Activated CD8-positive, alpha-beta memory T cell treated with anti-CD3 and anti-CD28 coated beads, Interleukin-2, amount 10 ng/mL, durations not matched to agents 7 days and 5 days (primary cell): ENCODE measurements at places on chromosomes 1 and 21.
A peak's percentile ranks its signal among the peaks of the same experiment; 100 is the strongest.

DNA sequence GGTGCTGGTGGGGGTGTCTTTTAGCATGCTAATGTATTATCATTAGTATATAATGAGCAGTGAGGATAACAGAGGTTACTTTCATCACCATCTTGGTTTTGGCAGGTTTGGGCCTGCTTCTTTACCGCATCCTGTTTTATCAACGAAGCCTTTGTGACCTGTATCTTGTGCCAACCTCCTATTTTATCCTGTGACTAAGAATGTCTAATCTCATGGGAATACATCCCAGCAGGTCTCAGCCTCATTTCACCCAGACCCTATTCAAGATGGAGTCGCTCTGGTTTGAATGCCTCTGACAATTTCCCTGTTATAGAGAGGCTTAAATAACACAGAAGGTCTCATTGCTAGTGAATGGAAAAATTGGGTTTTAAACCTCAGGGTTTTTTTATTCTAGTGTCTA is 300.8 kb upstream of the PROX1 start:
- DNase-seq = no peak

DNA sequence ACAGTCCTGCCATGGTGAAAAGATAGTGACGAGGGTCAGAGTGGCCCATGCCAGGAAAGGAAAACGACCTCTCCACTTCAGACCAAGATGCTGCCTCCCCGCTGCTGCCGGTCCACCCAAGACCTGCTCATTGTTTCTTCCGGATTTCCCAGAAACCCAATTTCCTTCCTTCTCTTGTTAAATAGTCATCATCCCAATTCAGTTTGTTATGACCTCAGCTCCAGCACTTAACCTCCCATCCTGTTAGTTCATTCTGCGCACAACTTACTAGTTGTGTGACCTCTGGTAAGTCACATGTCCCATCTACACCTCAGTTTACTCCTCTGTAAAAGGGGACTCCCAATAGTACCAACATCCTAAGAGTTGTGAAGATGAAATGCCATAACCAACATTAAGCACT is 29.9 kb upstream of the PPP1R15B start:
- DNase-seq = no peak

DNA sequence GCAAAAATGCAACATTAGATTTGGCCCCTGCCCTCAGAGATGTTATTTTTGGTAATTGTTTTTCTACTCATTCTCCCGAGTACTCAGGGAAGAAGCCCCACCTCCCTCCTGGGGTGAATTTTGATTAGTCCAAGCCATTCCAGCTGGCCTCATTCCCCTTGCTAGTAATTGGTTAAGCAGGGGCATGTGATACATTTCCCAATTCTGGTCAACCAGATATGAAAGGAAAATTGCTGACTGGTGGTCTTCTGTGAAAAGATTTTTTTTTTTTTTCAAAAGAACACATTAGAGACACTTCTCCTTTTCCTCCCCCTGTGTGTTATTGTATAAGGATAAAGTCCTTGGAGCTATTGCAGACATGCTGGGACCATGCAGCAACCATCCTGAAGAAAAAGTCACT is 71.1 kb upstream of the AKT3 start:
- no peak for DNase-seq

DNA sequence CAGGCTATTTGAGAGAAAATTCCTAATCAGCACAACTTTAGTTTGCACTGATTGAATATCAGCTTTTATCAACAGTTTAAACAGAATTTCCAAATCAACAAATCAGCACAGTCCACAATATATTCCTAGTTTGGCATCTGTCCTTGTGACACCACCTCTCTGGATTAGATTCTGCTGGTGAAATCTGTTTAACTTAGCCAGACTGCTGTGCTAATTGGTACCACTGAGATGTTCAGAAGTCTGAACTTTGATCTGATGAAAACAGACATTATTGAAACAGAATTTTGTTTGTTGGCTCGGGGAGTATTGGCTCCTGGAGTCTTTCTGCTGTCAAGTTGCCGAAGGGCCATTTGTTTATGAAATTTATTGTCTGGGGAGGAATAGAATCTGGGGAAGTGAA is 17.0 kb upstream of the NGF start:
- no peak for DNase-seq

DNA sequence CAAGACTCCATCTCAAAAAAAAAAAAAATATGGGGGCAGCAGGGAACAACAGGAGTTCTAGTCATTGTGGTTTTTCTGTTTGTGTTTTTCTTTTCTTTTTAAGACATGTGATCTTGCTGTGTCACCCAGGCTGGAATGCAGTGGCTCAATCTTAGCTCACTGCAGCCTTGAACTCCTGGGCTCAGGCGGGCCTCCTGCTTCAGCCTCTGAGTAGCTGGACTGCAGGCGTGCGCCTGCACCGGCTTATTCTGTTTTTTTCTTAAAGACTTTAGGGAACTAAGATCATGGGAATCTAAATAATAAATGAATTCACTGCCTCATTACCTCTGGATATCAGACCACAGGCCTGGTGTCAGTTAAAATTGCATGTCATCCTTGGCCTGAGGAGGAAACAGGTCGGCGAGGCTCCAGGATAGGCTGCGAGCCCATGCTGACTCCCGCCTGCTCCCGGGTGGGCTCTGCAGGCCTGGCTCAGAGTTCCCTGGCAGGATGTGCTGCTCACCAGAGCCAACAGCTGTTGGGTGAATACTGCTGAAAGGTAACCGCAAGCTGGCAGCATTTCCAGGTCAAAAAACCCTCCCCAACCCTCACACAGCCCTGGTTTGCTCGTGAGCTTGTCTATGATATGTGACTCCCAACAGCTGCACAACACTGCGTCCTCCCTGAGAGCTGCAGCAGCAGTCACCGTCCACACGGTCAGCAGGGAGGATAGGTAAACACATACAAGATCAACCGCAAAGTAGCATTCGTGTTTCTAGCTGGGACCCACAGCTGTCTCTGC is 58.1 kb downstream of the SCCPDH start:
- DNase-seq = no peak

DNA sequence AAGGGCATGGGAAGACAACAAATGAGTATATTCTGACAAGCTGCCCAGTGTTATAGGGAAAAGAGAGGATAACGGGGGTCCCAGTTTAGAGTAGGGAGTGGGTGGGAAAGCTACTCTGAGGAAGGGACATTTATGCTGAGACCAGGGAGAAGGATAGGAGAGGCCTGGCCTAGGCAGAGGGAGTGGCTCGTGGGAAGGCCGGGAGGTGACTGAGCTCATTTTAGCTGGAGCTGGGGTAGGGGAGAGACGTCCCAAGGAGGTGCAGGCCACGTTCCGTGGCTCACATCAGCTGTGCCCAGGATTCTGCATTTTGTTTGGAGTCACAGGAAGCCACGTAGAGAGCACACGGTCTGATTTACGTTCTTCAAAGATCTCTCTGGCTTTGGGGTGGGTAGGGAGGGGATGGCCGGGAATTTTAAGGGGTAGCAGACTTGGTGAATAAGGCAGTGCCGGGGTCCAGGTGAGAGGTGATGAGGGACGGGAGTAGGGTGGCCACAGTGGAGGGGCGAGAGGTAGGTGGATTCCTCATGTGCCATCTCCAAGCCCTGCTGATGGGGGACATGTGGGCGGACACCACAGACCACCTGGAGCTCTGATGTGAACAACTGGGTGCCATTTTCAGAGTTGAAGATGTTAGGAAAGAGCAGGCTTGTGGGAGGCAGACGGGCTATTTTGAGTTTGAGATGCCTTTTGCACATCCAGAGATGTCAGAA is 4.7 kb downstream of the TINAGL1 start:
- DNase-seq = no peak

DNA sequence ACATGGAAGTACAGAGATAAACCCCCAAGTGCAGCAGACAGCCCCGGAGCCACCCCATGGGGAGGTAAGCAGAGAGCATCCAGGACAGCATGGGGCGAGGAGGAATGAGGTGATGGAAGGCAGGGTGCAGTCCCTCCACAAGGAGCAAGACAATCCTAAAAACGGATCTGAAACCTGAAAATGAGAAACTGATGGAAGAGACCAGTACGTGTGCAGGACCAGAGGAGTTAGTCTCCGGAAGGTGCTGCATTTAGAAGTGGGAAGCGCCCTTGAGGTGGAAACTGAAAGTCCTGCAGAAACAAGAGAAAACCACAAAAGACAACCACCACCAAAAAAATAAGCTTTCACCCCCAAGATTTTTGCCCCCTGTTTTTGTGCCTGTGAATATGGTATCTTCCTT is 17.4 kb upstream of the DDOST start:
- DNase-seq = peak; percentile 69

DNA sequence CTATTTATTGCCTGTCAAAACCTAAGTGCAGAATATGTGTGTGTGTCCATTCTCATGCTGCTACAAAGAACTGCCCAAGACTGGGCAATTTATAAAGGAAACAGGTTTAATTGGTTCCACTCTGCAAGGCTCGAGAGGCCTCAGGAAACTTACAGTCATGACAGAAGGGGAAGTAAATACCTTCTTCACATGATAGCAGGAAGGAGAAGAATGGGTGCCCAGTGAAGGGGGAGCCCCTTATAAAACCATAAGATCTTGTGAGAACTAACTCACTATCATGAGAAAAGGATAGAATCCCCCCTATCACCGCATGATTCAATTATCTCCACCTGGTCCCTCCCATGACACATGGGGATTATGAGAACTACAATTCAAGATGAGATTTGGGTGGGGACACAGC is 300.7 kb upstream of the SNX7 start:
- DNase-seq = no peak

DNA sequence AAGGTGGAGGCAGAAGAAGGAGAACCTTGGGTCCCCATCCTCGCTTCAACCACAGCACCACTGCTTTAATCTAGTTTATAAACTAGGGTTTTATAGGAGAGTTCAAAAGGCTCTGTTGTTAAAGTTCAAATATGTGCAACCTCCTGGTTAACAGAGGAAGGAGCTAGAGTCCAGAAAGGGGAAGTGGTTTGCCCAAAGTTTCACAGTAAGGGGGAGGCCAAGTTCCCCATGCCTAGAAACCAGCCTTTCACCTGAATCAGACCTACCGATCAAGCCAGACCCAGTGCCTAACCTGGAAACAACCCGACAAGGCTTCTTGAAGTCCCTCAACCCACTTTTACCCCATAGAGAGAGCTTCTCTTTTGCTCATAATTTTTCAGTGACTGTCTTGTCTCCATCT is 106.5 kb downstream of the PLPP3 start:
- DNase-seq = no peak

DNA sequence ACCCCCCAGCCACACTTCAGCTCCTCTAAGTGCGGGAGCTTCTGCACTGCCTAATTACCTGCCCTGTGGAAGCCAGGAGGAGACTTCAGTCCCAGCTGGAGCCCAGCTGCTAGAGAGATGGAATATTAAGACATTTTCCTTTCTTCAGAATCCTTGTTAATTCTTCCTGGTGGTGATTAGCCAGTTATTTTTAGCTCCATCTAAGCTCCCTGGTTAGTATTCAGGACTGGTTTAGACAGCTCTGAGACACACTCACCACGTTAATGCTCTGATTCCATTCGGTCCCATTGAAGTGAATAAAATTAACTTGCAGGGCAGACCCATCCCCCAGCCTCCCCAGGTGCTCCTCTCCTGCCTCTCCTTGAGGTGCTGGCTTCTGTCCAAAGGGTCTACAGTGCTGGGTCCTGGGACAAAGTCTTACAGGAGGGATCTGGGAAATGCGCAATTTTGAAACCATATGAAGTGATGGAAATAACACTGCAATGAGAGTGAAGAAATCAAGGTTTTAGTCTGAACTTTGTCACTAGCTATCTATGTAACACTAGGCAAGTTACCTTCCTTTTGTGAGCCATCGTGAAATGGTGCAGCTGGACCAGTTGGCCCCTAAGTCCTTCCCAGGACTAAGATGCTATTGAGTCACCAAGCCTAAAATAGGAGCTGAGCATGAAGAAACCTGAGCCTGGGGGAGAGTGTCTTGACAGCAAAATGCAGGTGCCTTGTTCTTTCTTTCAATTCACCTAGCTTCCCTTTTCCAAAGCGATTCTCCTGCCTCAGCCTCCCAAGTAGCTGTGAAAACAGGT is 117.4 kb upstream of the ATP1A1 start:
- DNase-seq = no peak

DNA sequence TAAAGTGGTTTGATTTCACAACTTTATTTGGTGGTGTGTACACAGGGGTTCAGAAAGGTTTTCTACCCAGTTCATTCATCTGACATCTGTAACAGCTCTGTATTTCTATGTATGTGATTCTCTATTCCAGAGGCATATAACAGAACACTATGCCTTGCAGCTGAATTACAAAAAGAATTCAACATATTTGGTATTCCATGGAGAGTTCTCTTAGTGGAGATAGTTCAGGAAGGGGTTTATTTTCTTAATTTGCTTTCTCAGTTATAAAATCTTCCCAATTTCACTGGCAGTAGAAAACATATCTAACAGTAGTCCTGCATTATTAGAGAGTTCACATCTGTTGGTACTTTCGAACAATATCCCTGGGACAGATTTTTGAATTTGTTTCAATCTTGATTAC is 207.9 kb upstream of the LYPLAL1 start:
- DNase-seq = no peak

DNA sequence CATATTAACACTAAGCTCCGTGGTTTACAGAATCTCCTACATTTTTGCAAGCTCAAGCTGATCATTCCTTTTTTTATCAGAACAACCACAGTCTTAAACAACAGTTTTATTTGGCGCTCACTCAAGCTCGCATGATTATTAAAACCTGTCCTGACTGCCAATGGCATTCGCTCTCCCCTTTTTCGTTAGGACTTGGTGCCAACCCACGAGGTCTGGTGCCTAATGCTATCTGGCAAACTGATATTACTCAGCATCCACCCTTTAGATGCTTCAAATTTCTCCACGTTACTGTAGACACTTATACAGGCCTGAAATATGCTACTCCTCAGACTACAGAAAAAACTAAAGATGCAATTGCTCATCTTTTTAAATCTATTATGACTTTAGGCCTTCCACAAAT is 23.0 kb upstream of the ITLN1 start:
- DNase-seq = no peak

- DNase-seq = no peak
Measured at GRCh38 chr1:161089938-161090337, 580 bp upstream of the NECTIN4 start.

- no peak for DNase-seq
Measured at GRCh38 chr1:248862695-248862997, 3.8 kb upstream of the ZNF692 start.

DNA sequence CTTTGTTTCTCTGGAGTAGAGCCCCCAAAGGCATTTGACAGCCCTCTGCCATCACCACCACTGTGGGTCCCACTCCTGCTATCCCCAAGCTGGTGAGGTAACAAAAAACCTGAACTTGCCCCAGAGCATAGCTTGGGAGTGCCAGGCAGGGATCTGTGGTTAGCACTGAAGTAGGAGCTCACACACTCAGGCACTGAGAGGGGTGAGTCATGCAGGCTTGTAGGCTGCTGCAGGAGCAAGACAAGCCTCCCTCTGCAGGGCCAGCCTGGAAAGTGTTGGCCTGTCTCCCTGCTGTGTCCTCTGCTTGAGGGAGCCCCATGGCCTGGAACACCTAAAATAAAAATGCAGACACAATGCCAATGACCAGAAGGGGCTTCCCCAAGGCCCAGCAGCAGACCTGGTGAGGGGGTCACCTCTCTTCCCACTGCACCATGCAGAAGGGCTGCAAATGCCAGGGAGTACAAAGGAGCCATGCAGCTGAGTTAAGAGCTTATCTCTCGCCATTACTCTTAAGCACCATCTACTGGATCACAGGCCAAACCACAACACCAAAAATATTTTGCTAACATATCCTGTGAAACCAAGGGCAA is 108.9 kb upstream of the POGK start:
- no peak for DNase-seq
